ENCODE measurements at places on chromosomes 2 and 18.

- ATAC-seq = peak; percentile 90
Measured at GRCh38 chr2:158191076-158191895, 89.6 kb downstream of the UPP2 start.

DNA sequence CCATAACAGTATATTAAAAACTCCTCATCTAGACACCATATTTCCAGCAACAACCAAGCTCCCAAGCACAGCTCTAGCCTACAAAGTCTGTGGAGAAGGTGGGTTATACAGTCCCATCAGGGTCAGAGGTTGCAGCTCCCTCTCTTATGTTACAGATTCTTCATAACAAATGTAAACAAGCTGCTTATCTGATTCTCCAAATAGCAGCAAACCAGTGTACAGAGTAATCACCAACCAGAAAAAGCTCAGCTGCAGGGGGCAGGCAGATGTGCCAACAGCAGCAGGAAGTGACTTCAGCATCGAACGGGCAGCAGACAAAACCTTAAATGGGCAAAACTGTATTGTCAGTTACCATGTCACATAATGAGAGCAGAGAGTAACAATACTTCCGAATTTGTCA lies 52.9 kb upstream of the NABP1 start:
- peak; percentile 67 for ATAC-seq

GRCh38 chr2:20107352-20107751 lies 55.9 kb upstream of the LAPTM4A start:
- no peak for ATAC-seq

DNA sequence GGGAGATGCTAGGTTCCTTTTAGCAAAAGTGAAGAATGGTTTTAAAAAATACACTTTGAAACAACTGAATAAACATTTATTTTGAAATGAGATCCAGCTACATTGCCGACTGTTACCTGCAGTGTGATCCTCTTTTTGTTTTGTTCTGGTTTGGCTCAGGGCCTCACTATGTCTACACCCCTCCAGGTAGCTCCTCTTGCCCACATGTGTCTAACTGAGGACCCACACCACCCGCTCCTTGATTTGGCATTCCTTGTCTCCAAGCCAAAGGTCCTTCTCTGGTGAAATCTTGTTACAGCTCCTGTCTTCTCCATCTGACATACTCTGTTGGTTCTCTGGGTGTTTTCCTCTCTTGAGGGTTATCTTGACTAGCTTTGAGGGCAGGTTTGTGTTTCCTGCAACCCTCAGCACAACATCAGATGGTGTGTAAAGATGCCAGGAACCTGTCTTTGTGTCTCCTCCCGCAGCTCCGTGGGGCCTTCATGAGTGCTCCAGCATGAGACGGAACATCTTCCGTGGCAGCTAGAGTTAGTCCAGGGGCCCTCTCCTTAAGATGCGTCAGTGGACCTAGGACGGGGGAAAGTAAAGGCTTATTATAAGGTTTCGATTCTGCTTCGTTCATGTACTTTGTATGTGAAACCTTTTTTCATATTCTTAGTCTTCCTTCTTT lies 32.1 kb downstream of the MAP4K4 start:
- no peak for ATAC-seq

DNA sequence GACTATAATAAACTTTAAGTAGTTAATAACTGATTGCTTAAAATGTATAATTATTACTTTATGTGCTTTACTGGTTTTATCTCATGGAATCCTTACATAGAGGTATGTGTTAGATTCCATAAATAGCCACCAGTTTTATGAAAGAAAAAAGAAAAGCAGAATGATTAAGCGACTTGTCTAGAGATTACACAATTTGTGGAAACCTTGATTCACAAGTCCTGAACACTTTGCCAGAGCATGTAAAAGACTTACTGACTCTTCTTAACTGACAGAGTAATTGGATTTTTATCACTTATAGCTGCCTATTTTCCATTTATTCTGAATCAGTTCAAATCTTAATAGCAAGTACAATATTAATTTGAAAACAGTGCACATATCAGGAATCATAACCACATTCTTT lies 448.7 kb upstream of the NETO1 start:
- ATAC-seq = no peak

GRCh38 chr2:71560638-71561011 lies 107.3 kb downstream of the DYSF start:
- ATAC-seq = no peak

- no peak for ATAC-seq
Measured at GRCh38 chr2:216426166-216426777, 14.0 kb downstream of the SMARCAL1 start.

GRCh38 chr2:69617744-69618143 lies 25.8 kb downstream of the AAK1 start:
- ATAC-seq = no peak

GRCh38 chr2:204033611-204034495 lies 97.3 kb downstream of the ICOS start:
- no peak for ATAC-seq

GRCh38 chr18:76053551-76053950 lies 441.5 kb downstream of the ZNF516 start:
- no peak for ATAC-seq

GRCh38 chr2:54430649-54431048 lies 25.5 kb upstream of the SPTBN1 start:
- no peak for ATAC-seq

- ATAC-seq = no peak
Measured at GRCh38 chr18:42850174-42851083, 265.1 kb downstream of the RIT2 start.

DNA sequence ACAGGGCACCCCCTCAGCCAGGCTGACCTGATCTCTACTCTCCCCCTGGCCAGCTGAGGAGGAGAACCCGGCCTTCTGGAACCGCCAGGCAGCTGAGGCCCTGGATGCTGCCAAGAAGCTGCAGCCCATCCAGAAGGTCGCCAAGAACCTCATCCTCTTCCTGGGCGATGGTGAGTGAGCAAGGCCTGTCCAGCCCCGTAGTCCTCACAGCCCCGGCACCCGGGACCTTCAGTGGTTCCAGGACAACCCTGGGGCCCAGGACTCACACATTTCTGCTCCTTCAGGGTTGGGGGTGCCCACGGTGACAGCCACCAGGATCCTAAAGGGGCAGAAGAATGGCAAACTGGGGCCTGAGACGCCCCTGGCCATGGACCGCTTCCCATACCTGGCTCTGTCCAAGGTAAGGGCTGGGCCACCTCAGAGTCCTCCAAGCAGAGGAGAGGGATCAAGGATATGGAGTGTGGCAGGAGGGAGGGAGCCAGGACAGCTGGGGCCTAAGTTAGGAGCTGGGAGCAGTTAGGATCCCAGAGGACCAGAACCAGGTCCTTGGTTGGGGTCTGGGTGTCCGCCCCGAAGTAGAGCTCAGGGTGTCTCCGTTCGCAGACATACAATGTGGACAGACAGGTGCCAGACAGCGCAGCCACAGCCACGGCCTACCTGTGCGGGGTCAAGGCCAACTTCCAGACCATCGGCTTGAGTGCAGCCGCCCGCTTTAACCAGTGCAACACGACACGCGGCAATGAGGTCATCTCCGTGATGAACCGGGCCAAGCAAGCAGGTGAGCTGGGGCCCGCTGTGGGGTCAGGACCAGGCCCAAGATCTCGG lies 555 bp downstream of the ALPI start:
- no peak for ATAC-seq

DNA sequence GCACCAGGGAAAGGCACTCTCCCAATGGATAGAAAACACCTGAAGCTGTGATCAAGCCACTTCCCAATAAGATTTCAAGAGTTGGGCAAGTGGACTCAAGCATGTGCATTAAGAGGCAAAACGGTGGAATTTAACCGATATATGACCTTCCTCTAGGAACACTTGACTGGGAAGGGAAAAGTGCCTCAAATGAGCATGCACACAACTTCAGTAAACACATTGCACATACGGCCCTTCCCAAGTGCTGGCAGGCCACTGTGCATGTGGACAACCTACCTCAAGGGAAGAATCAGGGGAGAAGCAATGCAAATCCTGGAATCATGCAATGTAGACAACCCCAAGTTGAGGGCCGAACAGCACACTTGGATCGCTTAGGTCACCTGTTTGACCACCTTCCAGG lies 23.9 kb upstream of the SH3RF3 start:
- no peak for ATAC-seq

DNA sequence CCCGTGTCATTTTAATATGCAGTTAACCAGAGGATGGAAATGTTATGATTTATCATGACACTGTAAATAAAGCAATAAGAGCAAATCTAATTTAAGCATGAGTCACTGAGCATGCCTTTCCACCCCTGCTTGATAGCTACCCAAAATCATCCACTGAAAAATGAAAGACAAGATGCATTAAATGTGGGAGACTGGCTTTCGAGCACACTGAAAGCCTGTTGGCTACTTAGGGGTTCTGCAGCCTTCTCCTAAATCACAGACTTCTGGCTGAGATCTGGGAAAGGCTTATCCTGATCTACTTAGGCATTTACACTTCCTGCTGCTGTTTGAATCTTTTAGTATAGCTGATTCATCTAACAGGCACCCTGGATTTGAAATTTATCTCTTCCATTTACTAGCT lies 778.3 kb upstream of the CDH7 start:
- no peak for ATAC-seq

DNA sequence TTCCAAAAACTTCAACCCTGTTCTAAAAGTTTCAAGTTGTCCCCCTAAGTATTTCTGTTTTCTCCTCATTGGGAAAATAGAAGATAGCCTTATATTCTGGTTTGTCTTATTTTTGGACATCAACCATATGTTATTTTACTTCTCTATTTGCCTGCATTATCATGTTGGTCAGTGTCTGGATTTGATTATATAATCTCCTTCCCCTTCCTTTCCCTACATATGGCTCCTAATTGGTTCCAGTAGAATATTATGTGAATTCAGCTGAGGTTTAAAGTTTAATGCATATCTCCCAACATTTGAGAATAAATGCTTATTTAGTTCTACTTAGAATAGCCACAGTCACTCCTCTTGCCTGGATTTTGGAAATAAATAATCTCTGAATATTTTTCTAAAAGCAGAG lies 66.9 kb downstream of the OXER1 start:
- ATAC-seq = no peak

- peak; percentile 44 for ATAC-seq
Measured at GRCh38 chr2:11669454-11670291, at the start of gene NTSR2. TSS of gene NTSR2 (minus strand) at chr2:11670195. CDS start at chr2:11670129, 66 bp downstream.

- no peak for ATAC-seq
Measured at GRCh38 chr2:46164529-46165301, 132.5 kb upstream of the EPAS1 start.

DNA sequence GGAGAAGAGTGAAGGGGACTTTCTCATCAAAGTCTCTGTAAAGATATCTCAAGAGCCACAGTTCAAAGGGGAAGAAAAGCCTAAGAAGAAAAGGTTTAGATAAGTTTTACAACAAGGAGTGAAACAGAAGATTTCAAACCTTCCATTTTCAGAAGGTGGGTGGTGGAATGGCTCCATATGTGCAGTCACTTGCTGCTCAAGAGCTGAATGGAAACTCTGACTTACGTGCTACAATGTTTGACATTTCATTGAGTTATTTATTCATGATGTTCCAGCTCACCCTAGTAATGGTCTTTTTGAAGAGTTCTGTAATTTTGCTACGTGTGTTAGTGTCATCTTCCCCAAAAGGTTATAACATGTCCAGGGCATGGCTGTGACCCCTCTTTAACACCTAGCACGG lies 21.7 kb downstream of the LCT start:
- ATAC-seq = peak; percentile 53

- no peak for ATAC-seq
Measured at GRCh38 chr2:108923019-108923700, 65.9 kb downstream of the EDAR start.

- no peak for ATAC-seq
Measured at GRCh38 chr2:216915557-216916150, 55.8 kb upstream of the TNP1 start.

GRCh38 chr2:160051371-160051800 lies 11.0 kb downstream of the PLA2R1 start:
- no peak for ATAC-seq

DNA sequence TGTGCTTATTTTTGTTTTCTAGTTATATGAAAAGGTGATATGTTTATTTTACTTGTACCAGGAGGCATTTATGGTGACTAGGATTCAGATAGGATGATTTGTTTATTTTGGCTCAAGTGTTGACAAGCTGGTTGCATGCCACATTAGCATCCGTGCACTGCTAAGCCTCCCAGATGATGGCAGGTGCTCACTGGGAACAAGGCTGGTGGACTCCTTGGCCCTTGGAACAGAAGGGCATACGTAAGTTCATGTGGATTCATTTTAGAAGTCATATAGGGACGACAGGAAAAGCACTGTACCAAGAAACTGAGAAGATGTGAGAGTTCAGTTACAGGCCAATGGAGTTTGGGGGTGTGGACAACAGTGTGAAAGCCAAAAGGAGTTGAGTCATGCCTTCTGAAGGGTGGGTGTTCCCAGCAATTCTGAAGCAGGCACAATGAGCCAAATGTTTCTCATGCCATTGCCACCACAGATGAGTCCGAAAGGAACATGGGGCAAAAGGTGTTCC lies 166.2 kb downstream of the PHLPP1 start:
- no peak for ATAC-seq

DNA sequence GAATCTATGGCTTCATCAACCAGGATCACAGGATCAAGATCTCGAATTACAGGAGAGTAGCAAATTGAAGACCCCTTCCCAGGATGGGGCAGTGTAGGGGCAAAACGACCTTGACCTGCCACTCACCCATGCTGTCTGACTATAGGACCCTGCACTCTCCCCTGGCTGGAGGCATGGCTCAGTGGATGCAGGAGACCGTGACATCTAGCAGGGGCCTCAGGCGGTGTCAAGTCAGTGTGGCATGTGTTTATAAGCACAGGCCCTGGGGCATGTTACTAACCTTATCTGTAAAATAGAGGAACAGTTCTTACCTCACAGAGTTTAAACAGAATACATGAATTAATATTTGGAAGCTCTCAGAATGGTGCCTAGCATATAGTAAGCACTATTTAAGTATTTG lies 3.5 kb downstream of the HAAO start:
- no peak for ATAC-seq

DNA sequence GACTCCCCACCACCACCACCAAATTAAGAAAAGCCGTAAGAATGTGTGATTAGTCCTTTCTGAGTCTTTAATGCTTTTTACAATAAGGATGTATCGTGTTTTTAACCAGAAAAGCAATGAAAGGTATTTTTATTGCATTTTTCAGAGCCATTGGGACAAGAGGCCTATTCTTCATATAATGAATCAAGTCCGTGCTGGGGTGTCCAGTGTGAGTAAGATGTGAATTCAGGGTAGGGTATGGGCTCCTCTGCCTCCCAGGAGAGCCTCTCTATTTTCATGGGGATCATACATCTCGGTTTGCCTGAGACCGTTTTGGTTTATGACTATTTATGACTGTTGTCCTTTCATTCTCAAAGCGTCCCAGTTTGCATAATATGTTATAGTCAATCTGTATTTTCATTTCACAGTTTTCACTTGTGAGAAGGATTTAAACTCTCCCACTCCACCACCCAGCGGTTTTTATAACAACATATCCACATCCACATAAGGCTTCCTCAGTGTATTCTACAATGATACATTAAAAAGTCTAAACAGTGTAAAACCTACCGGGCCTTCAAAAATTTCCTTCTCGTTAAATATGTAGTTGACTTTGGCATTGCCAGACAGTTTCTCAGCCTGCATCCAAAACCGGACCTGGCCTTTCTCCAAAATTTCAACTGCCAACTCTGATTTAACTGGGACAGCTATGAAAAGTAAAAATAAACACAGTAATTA lies 80.8 kb upstream of the LPIN2 start:
- no peak for ATAC-seq

- no peak for ATAC-seq
Measured at GRCh38 chr2:97914691-97915213, 81.0 kb downstream of the TMEM131 start.
